ENCODE measurements at places on chromosomes 13 and 19. TPM values are rescaled to one million over a fixed set of nuclear protein-coding genes. Genes with fewer than 3 reads are reported as not detected.

The EXOSC5 gene
- 91.0 TPM for total RNA-seq

The IRGC gene
- total RNA-seq: not detected

The MCF2L gene
- 25.4 TPM for total RNA-seq

The ZNF829 gene
- total RNA-seq: 5.9 TPM

The FAM216B gene
- total RNA-seq: not detected

The SIAH3 gene
- total RNA-seq: not detected

The LGALS14 gene
- total RNA-seq: not detected

Data from A375 (cell line).